ENCODE measurements at places on chromosomes 1 and 21.

- DNase-seq, result no peak
Observed at GRCh38 chr1:180003026-180003695, 48.6 kb downstream of the CEP350 start.

- DNase-seq, result no peak
Observed at GRCh38 chr21:44965251-44966022, 25.6 kb downstream of the SLX9 start.

DNA sequence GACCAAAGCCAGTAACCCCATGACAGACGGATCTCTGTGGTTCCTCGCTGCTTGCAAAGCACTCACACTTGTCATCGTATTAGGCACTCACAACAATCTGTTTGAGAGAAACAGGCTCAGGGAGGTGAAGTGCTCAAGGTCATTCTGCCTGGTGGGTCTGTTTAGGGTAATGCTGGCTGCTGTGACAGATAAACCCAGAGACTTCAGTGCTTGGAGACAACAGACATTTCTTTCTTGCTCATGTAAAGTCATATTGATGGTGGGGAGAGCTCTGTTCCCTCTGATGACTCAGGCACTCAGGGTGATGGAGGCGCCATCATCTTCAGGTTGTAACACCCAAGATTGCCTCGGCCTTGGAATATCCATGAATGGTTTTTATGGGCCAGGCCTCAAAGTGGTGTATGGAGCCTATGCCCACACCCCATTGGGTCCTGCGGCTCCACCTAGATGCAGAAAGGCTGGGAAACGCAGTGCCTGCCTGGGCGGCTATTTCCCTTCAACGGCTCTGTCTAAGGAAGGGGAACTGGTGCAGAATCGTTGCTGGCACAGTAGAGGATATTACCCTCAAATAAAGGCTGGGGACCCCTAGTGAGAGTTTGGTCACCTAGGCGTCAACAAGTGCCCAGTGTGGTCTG, 71.6 kb upstream of the SELENON start:
- DNase-seq, result no peak

GRCh38 chr1:107254306-107254705, 113.5 kb downstream of the NTNG1 start:
- no peak for DNase-seq

GRCh38 chr1:204574016-204574864, 58.0 kb downstream of the MDM4 start:
- peak; percentile 43 for DNase-seq

DNA sequence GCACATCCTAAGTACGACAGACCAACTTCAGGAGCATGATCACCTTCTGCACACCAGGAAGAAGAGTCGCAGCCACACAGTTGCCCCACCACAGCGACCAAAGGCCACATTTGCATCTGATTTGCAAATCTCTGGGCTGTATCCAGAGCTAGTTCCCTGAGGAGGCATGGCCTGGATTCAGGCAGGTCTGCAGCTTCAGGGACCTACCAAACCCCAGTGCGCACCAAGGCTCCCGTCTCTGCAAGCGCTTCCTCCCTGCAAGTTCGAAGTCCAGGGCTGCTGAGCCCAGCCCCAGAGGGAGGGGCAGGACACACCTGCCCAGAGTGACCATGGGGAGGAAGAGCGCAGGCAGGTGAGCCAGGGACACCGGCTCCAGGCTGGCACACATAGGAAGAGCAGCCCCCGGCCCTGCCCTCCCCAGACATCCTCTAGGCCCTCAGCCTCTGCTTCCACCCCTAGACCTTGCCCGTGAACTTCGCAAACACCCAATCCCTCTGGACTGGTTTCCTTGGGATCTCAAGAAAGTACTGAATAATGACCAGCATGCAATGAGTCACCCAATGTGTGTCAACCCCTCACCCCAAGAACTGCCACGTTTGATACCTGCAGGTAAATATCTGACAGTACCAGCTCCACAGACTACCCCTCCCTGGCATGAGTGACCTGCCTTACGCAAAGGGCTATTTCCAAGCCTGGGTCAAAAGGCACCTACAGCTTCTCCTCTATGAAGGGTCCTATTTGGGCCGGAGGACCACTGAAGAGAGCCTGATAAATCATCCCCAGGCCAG, 36.8 kb downstream of the CASZ1 start:
- DNase-seq, result no peak

DNA sequence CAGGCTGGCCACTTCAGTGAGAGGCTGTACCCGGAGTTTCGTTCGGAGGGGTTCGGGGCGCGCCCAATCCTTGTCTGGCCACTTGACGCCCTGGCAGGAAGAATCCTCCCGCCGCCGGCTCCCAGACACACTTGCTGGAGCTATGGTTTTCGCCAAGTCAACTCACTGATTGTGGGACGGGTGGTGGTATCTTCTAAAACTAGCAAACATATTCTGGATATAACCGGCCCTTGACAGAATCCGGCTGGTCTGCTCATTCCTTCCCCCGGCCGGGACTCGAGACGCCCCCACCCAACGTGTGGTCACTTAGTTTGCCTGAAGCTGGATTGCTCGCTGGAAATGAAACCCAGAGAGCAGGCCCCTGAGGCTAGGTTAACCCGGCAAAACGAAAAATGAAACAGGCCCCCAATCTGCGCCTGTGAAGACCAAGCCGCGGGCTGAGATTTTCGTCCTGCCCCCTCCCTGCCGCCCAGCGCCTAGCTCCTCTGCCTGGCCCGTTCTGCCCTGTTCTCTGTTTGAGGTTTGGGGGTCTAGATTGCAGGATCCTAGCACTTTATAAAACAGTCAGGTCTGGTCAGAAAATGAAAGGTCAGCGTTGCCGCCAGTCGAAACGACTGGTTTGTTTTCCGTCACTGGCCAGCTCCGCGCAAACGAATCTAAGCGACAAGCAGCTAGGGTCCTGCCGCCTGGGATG, 4.6 kb downstream of the GFI1 start:
- no peak for DNase-seq

- no peak for DNase-seq
Observed at GRCh38 chr1:233368789-233369130, 41.2 kb downstream of the MAP3K21 start.

DNA sequence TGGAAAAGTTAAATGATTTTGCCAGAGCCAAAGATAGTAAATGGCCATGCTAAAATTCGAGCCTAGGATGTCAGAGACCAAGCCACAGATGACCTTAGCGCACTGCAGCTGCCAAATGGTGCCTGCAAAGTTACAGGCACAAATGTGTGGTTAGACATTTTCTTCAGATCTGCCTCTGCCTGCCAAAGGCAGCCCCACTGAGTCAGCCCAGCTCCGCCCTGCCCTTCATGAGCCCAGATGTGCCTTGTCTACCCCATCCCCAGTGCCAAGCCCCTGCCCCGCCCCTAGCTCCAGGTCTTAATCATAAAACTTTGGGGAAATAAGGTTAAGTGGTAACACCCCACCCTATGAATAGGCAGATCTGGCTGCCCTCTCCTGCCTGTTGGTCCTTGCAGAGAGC, 105.9 kb downstream of the DTL start:
- peak; percentile 45 for DNase-seq

DNA sequence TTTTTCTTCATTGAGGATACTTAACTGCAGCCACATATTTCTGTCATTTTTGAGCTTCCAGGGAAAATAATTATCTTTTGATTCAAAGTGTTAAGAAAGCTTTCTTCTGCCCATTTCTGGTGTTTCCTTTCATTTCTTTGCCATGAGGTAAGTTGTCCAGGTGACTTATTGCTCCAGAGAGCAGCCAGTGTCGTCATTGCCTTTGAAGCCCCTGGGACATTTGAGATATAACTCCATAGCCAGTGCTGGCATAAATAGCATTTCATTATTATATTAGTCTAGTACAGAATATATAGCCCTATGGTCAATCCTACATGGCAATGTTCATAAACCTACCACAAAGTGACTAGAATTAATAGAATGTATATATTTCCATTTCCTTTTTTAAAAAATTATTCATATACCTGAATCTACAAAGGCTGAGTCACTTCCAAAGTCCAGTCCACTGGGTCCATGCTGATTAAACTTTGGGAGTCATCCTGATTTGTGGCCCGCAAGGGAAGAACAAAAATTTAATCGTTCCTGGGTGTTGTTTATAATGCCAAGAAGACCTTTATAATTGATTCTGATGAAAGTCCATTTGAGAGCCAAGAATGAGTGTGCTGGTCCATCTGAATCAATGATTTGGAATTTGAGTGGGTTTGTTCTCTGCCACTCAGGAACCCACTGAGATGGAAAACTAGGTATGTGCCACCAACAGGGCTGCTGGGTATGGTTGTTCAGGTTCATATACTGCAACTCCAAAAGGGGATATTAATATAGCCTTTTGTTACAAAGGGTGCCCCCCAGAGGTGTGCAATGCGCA, 221.8 kb upstream of the PLXNA2 start:
- no peak for DNase-seq

- DNase-seq, result no peak
Observed at GRCh38 chr21:27429710-27430341, 462.9 kb upstream of the ADAMTS5 start.

- DNase-seq, result peak; percentile 74
Observed at GRCh38 chr21:39006571-39007311, 176.5 kb downstream of the PSMG1 start.
